ENCODE measurements at places on chromosomes 7 and 10. TPM values are rescaled to one million over a fixed set of nuclear protein-coding genes. Genes with fewer than 3 reads are reported as not detected.

LDB3 gene
- 0.20 TPM for total RNA-seq

DNA sequence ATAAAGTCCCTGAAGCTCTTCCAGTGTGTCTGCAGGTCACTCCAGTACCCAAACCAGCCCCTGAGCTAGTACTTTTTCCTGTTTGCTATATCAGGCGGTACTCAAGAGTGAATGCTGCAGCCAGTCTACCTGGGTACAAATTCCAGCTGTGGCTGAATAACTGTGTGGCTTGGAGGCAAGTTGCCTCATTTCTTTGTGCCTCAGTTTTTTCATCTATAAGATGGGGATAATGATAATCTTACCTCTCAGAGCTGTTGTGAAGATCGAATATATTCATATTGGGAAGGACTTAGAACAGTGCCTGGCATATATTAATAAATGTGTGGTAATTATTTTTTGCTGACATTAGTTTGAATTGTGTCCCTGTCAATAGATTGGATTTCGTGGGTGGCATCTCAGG lies 191.2 kb downstream of the WDR11 start:
- DNase-seq, result no peak

DNA sequence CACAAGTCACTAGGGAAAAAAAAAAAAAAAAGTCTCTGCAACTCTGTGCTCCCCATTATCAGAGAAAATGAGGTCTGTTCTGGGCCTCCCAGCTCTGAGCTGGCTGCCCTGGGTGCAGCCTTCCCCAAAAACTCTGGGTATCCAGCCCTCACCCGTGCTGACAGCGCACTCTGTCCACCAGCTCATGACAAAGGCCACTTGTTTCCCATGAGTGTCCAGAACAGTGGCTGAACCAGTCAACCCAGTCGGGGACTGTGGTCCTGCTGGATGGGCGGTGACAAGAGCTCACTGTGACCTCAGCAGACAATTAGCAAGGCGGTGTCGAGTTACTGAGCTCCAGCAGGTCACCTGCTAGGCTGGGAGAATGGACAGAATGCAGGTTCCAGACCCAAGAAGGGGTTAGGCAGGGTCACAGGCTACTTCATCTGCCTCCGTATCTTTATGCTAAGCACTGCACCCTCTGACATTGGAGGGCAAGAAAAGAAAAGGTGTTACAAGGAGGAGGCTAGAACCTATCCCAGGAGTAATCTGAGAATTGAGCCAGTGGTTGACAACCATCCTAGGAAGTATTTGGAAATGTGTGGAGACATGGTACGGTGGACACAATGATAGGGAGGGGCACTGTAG lies 37.2 kb downstream of the DLG5 start:
- DNase-seq, result no peak

DNA sequence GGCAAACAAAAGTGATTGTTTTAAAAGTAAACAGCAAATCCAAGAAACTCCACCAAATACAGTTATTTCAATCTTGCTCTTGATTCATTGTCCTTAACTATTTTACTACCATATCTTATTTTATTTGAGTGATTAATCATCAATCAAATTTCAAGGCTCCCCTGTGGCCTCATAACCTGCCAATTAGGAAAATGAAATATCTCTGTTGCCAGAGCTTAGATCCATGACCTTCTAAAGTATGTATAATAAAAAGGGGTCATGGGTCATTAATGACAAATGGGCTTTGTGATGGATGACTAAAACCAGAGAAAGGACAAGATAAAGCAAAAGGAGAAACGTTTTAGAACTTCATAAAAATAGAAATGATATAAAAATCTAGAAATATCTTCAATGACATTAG lies 28.5 kb downstream of the NRCAM start:
- DNase-seq, result no peak

DNA sequence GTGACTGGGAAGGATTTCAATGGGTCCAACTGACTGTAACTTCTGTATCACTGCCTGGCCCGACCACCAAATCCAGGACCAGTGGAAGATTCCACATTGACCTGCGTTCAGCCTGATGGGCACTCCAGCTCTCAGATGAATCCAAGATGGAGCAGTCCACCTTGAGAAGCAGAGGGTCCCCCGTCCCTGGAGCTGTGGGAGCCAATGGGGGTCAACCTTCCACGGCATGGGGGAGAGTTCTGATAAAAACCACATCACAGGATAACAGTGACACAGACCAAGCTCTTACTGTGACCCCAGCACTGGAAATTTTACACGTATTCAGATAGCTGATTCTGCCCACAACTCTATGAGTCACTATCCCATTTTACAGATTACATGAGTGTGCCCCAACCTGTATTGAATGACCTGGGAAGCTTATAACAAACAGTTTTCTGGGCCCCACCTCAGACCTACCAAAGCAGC lies 11.2 kb downstream of the ZCCHC24 start:
- DNase-seq, result peak; percentile 55

TYSND1 gene
- 15.9 TPM for total RNA-seq

GRCh38 chr7:101916876-101917275 lies 99.5 kb downstream of the CUX1 start:
- no peak for DNase-seq

NEUROD6 gene
- not detected for total RNA-seq

DNA sequence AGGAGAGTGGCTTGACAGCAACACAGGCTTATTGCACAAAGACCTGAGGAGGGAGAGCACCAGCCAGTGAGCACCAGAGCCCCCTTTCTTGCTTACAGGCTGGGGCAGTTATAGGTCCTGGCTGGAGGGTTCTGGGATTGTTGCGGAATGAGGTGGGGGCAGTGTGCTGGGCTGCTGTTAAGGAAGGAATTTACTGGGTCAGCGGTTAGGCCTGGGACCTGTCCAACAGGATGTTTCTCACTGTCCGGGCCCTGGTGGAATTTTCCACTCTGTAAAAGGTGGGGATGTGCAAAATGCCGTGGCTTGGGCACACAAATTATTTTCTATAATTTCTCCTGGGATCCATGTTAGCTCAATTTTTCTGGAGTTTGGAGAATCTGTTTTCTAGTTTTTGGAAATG lies 757.3 kb downstream of the TYW1 start:
- no peak for DNase-seq

IQCE gene
- 6.1 TPM for total RNA-seq

COBL gene
- total RNA-seq, result not detected

DNA sequence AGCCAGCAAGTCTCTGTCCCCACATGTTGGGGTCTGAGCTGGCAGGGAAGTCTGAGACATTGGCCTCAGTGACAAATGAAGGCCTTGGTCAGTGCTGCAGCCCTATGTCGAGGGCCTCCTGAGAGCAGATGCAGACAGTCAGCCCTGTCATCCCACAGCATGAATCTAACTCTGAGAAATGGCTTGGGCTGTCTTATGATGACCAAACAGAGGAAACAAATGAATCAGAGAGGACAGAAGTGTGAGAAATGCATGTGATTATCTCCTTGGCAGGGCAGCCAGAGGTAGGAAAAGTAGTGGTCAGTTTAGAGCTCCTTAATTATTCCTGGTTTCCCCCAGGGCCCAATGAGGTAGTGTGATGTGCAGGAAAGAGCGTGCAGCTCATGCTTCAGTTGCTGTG lies 287.6 kb downstream of the SORCS3 start:
- no peak for DNase-seq

TMEM236 gene
- total RNA-seq, result 0.12 TPM

DNA sequence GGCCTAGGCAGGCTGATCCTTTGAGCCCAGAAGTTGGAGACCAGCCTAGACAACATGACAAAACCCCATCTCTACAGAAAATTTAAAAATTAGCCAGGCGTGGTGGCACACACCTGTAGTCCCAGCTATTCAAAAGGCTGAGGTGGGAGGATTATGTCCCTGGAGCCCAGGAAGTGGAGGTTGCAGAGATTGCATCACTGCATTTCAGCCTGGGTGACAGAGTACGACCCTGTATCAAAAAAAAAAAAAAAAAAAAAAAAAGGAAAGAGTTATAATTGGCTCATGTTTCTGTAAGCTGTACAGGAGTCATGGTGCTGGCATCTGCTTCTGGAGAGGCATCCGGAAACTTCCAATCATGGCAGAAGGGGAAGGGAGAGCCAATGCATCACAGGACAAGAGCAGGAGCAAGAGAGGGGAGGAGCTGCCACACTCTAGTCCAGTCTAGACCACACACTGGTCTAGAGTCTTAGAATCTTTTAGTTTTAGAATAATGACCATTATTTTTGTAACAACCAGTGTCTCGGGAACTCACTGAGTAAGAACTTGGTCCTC lies 16.8 kb downstream of the DOCK1 start:
- DNase-seq, result no peak

- DNase-seq, result no peak
These were observed 650.3 kb downstream of the PHTF2 start for GRCh38 chr7:78448911-78449310.

DNA sequence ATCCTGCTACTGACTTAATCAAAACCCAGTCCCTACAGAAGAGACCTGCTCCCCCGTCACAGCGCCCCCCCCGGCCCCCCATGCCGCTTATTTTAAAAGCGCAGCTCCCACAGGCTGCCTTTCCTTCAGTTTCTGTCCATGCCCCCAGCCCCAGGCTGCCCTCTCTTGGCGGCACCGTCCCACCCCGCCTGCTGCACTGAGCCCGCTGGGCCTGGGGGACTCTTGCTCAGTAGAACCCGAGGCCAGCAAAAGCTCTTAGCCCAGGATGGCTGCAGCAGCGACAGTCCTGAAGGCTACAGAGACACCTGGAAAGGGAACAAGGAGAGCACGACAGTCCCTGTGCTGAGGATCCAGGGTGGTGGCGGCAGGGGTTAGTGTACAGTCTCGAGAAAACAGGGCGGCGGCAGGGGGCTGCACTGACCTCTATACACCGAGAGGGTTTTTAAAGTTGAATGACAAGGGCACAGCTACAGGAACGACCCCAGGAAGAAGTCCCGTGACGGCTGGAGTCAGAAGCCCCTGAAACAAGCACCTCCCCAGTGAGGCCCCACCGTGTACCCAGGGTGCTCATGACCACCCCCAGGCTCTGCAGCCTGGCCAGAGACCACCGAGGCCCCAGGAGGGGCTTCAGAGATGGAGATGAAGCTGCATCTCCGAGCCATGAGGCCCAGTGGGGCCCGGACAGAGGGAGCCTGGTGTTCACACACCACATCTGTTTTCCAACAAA lies 54.4 kb downstream of the ZRANB1 start:
- DNase-seq, result no peak

GRCh38 chr10:129908406-129908805 lies 55.7 kb downstream of the EBF3 start:
- DNase-seq, result no peak

DNA sequence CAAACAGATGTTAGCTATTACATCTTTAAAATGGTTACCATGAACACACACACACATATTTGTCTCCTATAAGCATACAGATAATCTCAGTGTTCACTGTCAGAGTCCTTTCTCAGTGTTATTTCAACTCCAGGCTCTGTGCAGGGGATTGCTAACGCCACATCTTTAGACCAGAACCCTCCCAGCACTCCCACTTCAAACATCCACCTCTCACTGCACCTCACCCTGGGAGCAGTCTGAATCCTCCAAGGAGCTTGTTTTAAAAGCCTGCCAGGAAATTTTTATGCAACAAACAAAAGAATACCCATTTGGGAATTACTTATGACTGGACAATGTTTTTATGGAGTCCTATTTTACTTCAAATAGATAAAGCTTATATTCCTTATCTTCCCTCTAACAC lies 107.4 kb downstream of the PARD3 start:
- DNase-seq, result no peak

GRCh38 chr7:44217223-44217714 lies 16.5 kb downstream of the YKT6 start:
- no peak for DNase-seq

DNA sequence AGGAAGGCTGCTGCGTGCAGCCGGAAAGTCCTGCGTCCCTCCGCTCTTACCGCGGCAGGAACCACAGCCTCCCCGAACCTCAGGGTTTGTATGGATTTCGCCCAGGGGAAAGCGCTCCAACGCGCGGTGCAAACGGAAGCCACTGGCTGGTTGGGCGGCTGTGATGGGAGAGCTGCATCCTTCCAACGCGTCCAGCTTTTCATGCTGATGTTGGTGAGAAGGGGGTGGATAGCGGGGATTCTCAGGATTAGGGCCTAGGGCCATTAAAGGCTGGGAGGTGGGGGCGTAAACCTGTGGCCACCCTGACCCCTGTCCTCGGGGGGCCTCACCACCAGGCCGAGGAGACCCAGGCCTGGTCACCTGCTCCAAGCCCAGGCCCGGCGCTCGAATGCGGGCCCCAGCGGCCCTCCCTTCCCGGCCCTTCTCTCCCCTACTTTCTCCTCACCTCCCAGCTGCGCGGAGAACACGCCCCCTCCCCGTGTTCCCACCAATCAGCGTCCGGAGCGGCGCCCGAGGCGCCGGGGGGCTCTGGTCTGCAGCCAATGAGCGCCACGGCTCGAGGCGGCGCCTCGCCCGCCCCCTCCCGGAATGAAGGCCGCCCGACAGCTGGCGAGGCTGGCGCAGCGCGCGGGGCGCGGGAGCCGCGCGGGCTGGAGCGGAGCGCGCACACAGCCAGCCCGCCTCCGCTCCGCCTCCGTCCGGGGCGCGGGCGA lies 458 bp upstream of the NANOS1 start:
- peak; percentile 85 for DNase-seq

ALOX5 gene
- 0.62 TPM for total RNA-seq

FOXI2 gene
- not detected for total RNA-seq

DNAH11 gene
- not detected for total RNA-seq

DNA sequence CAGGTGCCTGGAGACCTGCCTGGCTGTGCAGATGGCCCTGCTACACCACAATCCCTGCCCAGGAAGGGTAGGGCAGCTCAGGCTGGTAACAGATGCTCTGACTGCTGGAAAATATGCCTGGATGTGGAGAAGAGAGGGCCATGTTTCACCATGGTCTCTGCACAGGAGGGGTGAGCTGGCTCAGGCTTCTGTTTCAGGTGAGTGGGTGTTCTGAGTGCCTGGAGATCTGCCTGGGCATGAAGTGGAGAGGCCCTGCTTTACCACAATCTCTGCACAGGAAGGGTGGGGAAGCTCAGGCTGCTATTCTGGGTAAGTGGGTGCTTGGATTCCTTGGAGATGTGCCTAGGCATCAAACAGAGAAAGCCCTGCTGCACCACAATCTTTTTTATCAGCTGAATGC lies 350.1 kb downstream of the KIF20B start:
- no peak for DNase-seq

MACROH2A2 gene
- total RNA-seq, result 4.8 TPM

GRCh38 chr7:141441837-141442627 lies 109.2 kb upstream of the AGK start:
- no peak for DNase-seq

- no peak for DNase-seq
These were observed 3.8 kb downstream of the GPRIN2 start for GRCh38 chr10:46552526-46553237.

ARHGEF35 gene
- total RNA-seq, result 6.8 TPM

HHEX gene
- 0.38 TPM for total RNA-seq

- no peak for DNase-seq
These were observed 108.7 kb upstream of the DPP6 start for GRCh38 chr7:153943457-153943856.

TMEM176A gene
- not detected for total RNA-seq

CDK6 gene
- 106 TPM for total RNA-seq

DNA sequence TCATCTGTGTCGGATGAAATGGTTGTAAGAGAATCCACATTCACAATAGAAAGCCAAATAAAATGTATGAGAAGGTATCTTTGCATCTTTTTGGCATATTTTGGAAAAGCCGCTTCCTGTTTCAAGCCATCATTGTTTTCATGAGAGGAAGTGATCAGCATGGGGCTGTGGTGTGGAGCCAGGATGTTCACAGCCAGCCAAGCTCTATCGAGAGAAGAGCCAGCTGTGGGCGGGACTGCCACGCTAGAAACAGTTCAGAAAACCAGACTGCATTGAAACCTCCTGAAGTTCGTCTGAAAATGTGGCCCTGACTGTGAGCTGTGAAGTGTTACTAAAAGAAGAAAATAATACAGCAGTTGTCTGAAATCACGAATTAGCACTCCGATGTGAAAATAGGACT lies 21.2 kb upstream of the NPS start:
- no peak for DNase-seq

LRRC18 gene
- total RNA-seq, result not detected

TMEM229A gene
- total RNA-seq, result not detected

All from activated naive CD8-positive, alpha-beta T cell treated with anti-CD3 and anti-CD28 coated beads for 36 hours (primary cell).